Neural crest cell (in vitro differentiated cells): ENCODE measurements at places on chromosomes 6 and 20.
A peak's percentile ranks its signal among the peaks of the same experiment; 100 is the strongest.

DNA sequence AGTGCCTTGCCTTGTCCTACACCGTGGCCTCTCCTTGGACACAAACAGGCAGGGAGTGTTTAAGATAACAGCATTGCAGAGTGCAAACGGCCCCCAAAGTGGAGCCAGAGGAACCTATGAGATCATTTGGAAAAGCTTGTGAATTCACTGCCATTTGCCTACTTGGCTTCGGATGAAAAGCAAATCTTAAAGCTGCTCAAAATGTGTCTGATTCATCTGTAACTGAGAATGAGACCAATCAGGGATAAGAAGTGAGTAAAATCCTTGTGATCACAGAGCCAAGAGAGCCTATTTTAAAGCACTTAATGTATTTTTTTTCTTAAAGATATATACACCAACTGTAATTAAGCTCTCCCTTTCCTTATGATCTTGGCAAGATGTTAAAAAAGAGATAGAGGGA lies 65.7 kb upstream of the BACH2 start:
- no peak for DNase-seq

GRCh38 chr6:147974376-147974775 lies 368.3 kb upstream of the SASH1 start:
- DNase-seq, result no peak

DNA sequence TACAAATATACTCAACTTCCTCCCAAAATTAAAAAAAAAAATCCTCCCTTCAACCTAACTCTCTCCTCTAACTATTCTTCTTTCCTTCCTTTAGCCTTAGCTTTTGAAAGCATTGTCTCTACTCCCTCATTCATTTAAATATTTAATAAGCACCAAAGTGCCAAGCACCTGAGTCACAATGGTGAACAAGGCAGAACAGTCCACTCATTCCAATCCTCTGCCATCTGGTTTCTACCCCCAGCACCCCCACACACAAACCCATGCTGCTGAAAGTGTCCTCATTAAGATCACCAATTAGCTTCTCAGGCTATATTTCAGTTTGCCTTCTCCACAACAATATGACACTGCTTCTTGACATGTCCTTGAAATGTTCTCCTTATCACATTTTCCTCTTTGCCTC lies 76.3 kb downstream of the DTNBP1 start:
- DNase-seq, result no peak

GRCh38 chr6:116016846-116017545 lies 43.7 kb downstream of the FRK start:
- no peak for DNase-seq

DNA sequence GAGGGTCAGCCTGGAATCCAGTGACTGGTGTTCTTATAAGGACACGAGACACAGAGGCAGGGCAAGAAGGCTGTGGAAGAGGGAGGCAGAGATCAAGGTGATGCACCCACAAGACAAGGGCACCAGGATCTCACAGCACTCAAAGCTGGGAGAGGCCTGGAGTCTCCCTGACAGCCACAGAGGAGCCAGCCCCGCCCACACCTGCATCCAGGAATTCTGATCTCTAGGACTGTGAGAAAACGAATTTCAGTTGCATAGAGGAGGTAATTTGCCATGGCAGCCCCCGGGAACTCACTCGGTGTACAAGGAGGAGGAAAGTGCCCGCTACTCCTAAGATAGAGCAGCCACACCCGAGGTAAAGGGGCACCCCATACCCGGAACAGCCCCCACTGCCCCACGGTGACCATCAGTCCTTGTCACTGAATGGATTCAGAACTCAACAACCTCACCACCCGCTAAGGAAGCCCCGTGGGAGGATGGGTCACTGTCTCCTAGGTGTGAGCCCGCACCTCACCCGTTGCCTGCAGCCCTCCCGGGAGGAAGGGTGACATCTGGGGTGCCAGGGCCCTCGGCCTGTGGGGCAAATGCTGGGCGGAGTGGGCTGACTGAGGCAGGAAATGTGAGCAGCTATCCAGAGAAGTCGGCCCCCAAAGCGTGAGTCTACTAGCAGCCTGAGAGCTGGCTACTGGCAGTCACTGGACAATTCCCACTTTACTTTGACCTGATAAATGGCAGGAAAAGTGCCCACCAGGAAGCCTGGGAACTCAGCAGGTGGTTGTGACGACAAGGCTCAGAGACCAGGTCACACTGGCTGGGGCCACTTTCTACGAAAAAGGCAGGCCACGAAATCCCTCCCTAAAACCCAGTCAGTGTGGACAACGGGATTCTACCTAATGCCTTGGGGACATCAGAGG lies 22.4 kb downstream of the DLL1 start:
- DNase-seq, result no peak

GRCh38 chr20:51376111-51376510 lies 166.4 kb downstream of the NFATC2 start:
- no peak for DNase-seq

DNA sequence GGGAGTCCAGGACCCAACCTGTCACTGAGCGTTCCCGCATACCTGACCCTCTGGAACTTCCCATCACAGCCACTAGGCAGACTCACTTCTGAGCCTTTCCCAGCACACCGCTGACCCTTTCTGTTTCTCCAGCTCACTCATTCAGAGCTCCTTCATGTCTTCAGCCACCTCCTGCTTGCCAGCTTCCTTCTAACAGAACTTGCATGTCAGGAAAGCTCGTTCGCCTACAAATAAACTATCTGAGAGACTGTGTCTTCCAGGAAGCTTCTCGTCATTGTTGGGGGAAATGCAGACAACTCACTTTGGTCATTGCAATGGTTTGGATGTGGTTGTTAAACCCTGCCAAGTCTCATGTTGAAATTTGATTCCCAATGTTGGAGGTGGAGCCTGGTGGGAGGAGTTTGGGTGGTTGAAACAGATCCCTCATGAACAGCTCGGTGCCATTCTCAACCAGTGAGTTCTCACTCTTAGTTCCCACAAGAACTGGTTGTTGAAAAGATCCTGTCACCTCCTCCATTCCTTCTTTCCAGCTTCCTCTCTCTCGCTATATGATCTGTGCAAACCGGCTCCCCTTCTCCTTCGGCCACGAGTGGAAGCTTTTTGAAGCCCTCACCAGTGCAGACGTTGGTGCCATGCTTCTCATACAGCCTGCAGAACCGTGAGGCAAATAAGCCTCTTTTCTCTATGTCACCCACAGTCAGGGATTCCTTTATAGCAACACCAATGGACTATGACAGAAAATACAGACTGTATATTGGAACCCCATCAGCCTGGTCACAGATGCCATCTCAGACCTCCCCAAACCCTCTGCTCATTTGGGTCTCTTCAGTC lies 1.4 kb upstream of the MUC21 start:
- DNase-seq, result no peak

- DNase-seq, result no peak
These were observed 570 bp downstream of the TULP4 start for GRCh38 chr6:158312672-158313397.

GRCh38 chr6:46367354-46368168 lies 123.7 kb downstream of the RCAN2 start:
- no peak for DNase-seq

DNA sequence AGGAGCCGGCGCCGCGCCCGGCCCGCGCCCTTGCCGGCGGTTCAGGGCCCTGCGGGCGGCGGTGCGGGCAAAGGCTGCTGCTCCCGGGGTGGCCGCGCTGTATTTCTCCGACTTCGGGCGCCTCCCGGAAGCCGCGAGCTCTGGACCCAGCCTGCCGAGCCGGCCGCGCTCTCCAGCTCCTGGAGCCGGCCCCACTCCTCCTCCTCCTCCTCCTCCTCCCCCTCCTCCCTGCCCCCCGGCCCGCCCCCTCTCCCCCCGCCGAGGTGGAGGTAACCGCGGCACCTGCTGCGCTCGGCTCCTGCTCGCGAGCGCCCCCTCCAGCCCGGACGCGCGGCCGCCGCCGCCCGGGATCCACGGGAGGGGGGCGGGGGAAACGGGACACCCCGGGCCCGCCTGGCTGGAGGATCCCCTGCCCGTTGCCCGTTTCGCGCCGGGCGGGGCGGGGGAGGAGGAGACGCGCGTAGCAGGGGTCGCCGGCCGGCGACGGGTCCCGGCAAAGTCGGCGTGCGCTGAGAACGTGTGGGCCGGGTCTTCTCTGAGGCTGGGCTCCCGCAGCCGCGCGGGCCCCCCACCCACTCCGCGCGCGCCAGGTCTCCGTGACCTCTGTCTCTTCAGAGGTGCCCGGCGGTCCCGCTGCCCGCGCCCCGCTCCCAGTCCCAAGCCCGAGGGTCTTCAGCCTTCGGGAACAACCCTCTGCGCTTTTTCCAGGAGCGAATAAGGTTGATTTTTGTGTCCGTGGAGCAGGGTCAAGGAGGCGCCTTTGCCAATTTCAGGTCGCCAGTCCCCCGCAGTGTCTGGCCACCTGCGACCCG lies at the start of gene SLC22A23:
Gene SLC22A23 (minus strand): TSS at position 153 of the 812 bp plus-strand sequence. CDS start 491 bp downstream, outside the sequence.
- peak; percentile 65 for DNase-seq

DNA sequence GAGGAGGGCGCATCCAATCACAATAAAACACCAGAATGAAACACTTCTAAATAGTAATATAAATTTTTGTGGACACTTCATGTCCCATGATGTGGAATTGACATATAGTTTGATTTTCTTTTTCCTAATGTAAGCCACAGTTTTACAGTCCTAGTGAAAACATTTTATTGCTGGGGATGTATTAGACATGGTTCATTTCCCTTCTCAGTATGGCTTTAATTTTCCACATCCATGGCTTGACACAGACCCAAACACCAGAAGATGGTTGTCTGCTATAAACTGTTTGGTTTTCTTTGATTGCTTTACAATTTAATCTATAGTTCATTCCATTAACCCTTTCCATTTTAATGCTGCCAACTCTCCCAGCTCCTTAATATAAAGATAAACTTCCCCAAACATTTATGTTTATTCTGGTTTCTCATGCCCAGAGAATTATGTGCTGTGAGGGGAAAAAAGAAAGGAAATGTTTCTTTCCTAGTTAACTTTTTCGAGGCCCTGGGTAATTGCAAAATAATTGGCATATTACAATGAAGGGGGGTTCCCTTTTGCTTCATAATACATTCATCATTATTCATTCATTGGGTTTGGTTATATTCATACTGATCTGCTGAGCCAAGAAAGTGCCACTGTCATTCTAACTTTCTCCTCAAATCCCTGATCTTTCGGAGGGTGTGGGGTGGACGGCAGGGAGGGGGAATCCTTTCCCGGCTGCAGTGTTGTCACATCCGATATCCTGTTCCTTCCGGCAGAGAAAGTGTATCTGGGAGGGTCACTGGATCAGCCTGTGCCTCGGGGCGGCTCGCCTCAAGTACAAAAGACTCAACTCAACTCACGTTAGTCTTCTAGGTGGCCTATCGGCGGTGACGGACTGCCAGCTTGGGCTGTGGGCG lies 127.6 kb upstream of the TFAP2D start:
- no peak for DNase-seq

GRCh38 chr6:145891565-145891964 lies 72.6 kb downstream of the SHPRH start:
- no peak for DNase-seq

- DNase-seq, result no peak
These were observed 15.6 kb downstream of the VGLL2 start for GRCh38 chr6:117280922-117281321.

DNA sequence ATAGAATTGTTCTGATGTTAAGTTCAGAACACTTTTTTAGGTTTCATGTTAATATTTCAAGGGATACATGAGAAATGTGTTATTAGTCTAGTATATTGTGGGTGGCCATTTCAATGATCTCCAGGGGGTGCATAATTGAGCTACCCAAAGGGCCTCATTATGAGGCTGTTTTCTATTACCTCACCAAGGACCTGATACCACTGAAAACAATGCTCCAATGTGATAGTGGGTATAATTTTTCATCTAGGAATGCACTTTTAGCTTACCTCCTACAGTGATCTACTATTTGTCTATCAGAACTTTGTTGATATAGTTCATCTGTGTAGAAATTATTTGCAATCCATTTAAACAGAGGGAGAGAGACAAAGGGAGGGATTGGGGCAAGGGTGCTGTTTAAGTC lies 106.8 kb upstream of the HS3ST5 start:
- DNase-seq, result no peak

DNA sequence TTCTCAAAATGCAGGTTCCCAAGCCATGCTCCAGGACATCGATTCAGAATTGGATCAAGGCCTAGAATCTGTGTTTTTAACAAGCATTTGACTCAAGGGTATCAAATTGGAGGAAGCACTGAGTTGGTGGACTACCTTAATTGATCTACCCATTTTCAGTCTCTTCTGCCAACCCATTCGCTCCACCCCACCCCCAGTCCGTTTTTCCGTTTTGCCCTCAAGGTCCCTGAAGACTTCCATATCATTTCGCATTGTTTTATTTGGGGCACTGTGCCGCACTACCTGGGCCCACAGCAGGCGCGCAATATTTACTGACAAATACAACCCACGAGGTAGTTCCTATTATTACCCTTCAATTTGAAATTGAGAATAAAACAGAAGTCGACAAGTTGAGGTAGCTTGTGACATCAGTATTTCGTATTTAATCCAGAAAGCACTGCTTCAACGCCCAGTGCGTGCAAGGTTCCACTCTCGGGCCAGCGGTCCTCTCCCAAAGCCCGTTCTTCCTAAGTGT lies 557 bp upstream of the DHX35 start:
- DNase-seq, result no peak

DNA sequence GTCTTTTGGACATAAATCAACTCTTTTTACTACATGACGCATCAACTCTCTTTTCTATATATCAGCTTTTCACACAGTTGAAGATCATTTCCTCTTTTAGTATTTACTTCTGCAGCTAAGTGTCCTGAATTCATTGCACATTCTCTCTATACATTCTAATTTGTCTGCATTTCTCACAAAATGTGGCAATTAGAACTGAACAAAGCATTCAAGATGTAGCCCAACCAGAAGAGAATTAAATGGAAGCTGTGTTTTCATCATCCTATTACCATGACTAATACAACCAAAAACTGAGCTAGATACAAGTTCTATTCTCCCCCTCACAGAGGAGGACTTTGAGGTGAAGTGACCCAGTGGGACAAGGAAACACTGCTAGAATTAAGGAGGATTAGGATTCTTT lies 86.9 kb downstream of the PLCG1 start:
- DNase-seq, result no peak

GRCh38 chr6:9204171-9204570 lies 768.8 kb upstream of the SLC35B3 start:
- DNase-seq, result no peak

- DNase-seq, result peak; percentile 71
These were observed at the start of gene CD40 for GRCh38 chr20:46117704-46118467. CD40 (plus strand) TSS chr20:46118314; CDS start chr20:46118344, 30 bp downstream.

DNA sequence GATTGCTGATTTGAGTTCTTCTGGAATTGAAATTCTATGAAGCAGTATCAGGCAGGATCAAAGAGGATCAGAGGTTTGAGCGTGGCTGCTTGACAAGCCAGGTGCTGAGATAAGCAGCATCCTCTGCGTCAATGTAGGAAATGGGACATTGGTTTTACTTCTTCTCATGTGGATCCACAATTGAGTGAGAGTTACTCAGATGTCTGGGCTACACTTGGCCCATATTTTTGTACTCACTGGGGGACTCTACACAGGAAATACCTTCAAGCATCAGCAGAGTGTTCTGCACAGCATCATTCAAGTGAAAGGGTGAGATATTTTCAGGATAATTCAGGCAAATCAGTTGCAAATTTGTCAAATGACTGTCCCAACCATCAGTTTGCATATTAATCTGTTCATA lies 613.9 kb upstream of the ARID1B start:
- DNase-seq, result no peak

- no peak for DNase-seq
These were observed 24.9 kb downstream of the BLTP3A start for GRCh38 chr6:34816635-34817301.
